ENCODE measurements at places on chromosomes 7 and 10.

DNA sequence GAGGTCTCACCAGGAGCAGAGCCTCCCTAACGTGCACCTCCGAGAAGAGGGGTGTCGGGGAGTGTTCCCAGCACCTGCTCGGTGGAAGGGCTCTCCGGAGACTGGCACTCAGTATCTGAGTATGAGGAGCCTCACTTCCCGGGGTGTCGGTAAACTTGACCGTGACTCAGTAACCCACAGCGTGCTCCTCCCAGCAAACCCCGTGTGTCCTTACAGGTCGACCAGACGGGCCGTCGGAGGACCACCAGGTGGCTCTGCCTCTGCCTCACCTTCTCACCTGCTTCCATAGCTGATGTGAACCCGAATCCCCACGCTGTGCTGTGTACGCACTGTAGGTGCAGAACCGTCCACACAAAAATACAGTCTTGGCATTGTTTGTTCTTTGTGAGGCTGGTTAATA, 29.0 kb upstream of the KNDC1 start:
- no peak for DNase-seq

- no peak for DNase-seq
These were observed 243.0 kb downstream of the WDR37 start for GRCh38 chr10:1299041-1299726.

- peak; percentile 40 for DNase-seq
These were observed 480 bp downstream of the MNX1 start for GRCh38 chr7:157009778-157010587.

GRCh38 chr7:120807390-120807789, 50.6 kb downstream of the TSPAN12 start:
- no peak for DNase-seq

DNA sequence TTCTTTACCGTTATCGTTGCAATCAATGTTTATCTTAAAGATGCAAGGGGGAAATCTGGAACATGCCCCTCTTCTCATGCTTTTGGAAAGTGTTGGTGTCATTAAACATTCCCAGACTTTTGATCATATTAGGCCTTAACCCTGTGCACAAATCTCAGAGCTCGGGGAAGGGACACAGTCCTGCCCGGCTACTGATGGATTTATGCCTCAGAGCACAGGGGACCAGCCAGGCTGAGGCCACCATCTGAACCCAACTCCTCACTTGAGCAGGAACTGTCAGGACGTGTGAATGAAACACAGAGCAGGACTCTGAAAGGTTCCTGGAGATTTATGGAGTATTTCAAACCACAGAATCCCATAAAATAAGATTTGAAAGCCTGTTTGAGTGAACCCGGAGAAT, 132.0 kb upstream of the CXCL12 start:
- no peak for DNase-seq

DNA sequence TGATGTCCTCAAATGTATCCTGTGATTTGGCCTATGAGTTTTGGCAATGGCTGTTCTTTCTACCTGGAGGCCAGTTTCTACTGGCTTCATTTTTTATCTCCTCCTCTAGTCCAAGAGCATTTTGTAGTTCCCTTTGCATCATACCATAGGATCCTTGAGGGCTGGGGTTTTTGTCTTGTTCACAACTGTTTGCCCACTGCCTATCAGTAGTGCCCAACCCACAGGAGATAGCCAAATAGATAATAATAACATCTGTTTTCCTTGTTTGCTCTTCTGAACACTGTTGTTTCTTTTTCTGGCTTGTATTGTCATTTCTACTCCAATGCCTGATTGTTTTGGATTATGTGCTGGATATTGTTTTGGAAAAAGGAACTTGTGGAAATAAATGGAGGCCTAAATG, 3.4 kb downstream of the CDK1 start:
- DNase-seq, result no peak

- DNase-seq, result no peak
These were observed 352.6 kb upstream of the AUTS2 start for GRCh38 chr7:69245646-69246045.

DNA sequence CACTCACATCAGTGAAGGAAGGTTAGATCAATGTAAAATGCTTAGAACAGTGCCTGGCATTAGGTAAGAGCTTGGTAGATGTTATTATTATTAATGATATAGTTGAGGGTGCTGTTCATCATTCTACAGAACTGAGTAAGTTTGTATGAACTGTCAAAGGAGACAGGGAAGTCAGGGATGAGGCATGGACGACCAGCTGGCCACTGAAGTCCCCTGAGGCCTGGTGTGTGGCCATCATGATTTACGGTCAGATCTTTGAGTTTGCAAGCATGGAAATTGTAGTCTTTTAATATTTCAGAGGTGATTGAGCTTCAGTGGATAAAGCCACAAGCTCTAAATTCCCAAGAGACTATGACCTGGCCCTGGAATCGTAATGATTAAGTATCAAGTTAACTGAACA, 6.9 kb downstream of the ARMC3 start:
- no peak for DNase-seq

- DNase-seq, result no peak
These were observed 279.7 kb downstream of the ADRA2A start for GRCh38 chr10:111356571-111356970.

DNA sequence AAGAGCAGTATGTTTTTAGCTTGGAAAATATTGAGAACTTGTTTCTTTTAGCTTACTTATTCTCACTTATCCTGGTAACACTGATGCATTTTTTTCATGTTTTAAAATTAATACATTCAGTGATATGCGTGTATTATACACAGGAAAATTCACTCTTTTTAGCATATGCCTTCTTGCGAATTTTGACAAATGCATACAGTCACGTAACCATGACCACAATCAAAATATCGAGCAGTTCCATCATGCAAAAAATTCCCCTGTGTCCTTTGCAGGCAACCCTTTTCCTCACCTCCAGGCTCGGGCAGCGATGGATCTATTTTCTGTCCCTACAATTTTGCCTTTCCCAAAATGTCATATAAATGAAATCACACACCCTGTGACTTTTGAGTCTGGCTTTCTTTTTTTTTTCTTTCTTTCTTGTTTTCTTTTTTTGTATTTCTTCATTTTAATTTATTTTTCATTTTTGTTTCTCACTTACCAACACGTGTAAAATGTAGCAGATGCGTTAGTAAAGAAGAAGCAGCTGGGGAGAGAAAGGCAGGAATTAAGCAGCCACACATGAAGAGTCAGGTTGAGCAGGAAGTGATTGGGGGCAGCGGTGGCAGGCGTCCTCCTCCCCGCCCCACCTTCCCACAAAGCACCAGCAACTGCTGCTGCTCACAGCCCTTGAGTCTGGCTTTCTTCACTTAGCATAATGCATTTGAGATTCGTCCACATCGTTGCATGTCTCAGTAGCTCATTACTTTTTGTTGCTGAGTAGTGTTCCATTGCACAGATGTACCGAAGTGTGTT, 29.9 kb downstream of the ADRB1 start:
- no peak for DNase-seq

Data from NCI-H1105 treated with DMSO at 0.1 percent for 48 hours (cell line).